ENCODE measurements at places on chromosomes 5 and 9.

DNA sequence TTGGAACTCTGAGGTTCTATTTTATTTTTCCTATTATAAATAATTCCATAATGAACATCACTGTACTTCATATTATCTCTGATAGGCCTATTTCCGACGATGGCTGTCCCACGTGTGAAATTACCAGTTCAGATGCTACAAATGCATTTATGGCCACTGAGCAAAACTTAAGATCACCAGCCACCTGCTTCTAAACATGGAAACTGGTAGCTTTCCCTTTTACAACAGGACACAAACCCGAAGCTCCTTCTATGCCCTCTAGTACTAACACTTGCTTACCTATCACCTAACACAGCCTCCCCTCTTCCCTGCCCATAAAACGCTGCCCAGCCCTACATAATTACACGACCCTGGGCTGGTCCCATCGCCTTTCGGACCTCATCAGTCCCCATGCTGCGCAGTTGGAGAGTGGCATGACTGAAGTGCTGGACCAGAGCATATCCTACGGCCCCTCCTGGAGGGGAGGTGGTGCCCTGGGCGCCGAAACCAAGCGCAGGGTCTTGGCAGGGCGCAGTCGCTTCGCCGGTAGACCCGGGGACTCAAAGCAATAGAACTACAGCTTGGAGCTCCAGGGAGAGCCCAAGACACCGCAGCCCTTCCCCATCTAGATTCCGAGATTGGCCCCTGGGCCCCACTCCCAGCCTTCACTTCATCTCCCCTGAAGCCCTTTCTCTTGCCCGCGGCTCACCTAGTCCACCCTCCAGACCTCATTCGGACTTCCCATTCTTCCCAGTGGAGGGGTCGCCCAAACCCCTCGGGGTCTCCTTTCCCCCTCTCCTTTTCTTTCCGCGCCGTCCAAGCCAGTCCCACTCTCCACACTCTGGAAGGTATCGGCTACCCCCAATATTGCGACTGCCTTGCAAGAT lies 1.0 kb upstream of the SAP30L start:
- DNase-seq: peak; percentile 21

DNA sequence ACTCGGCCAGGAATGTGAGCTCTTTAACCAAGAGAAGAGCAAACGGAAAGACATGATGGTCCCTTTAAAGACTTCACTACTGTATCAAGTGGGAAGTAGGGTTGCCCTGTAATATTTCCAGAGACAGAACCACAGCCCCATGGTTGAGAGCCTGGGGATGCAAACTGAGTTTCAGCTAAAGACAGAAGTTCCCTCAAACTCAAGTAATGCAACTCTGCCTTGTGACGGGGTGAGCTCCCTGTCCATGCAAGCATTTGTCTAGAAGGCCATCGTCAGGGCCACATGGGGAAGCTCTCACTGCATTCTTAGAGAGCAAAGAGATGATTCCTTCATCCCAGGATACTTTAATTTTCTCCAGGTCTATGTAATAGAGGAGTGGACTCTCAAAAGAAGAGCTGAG lies 82.8 kb downstream of the INSYN2B start:
- no peak for DNase-seq

GRCh38 chr5:38724301-38725030 lies 121.3 kb upstream of the OSMR start:
- peak; percentile 24 for DNase-seq

- DNase-seq: no peak
Observed at GRCh38 chr5:137148655-137149054, 350.5 kb downstream of the SPOCK1 start.

All from mesenchymal stem cell (in vitro differentiated cells and primary cell).